ENCODE measurements at places on chromosomes 16 and 17.

- DNase-seq: no peak
Observed at GRCh38 chr17:81992306-81993102, 15.1 kb downstream of the ASPSCR1 start.

- peak; percentile 76 for DNase-seq
Observed at GRCh38 chr17:45852535-45853297, 8.0 kb downstream of the SPPL2C start.

DNA sequence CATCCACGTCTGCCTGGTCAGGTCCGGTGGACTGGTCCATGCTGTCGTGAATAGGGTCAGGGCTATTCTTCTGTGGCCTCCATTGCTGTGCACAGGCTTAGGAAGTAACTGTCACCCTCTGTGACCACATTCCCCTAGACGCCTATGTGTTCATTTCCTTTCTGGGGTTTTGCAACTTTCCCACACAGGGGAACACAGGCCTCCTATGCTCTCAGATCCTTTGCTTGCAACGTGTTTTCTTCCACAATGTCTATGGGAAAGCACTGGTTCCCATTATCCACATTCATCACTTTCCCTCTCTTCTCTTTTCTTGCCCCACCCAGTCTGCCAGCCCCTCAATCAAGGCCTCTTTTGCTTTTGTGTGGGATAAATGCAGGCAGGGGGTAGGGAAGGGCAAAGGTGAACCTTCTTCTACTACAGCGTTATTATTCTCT lies 43.2 kb upstream of the DNAJA2 start:
- no peak for DNase-seq

- DNase-seq: peak; percentile 41
Observed at GRCh38 chr16:929227-930073, 41.3 kb downstream of the LMF1 start.

- no peak for DNase-seq
Observed at GRCh38 chr16:89014403-89015230, 37.6 kb upstream of the CBFA2T3 start.

- DNase-seq: no peak
Observed at GRCh38 chr16:53704445-53704813, 473 bp downstream of the FTO start.

GRCh38 chr17:59637611-59638310 lies 18.1 kb downstream of the CLTC start:
- DNase-seq: no peak

- peak; percentile 68 for DNase-seq
Observed at GRCh38 chr17:73782641-73783381, 138.6 kb upstream of the SDK2 start.

DNA sequence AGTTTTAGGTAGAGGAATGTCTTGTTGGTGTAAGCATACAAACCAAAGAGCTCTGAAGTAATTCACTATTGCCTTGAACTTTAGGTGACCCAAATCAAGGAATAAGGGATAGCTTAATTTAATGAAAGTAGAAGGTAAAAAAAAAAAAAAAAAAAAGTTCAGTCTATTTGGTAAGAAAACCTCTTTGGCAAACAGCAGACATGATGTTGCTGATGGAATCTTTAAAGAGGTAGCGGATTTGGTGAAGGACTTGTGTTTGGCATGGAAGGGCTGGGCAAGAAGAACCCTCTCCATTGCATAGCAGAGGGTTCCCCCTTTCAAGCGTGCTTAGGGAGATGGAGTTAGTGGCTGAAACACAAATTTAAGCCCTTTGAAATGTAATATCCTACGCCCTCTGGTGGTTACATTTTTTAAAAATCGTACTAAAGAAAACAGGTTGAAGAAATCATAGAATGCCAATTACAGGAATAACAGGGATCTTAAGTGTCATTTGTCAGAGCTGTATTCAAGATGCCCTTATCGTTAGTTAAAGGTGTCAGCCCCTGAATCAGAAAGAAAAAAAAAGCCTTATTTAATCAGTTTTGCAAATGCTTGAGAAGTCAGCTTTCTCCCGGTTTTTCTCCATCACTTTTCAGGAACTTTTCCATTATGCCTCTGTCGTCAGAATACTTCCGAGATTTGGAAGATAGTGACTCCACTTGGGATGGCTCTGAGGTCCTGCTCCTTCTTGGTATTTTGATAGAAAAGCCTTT lies 383.1 kb downstream of the KCNJ2 start:
- no peak for DNase-seq

- no peak for DNase-seq
Observed at GRCh38 chr17:31085563-31085962, 9.2 kb upstream of the NF1 start.

DNA sequence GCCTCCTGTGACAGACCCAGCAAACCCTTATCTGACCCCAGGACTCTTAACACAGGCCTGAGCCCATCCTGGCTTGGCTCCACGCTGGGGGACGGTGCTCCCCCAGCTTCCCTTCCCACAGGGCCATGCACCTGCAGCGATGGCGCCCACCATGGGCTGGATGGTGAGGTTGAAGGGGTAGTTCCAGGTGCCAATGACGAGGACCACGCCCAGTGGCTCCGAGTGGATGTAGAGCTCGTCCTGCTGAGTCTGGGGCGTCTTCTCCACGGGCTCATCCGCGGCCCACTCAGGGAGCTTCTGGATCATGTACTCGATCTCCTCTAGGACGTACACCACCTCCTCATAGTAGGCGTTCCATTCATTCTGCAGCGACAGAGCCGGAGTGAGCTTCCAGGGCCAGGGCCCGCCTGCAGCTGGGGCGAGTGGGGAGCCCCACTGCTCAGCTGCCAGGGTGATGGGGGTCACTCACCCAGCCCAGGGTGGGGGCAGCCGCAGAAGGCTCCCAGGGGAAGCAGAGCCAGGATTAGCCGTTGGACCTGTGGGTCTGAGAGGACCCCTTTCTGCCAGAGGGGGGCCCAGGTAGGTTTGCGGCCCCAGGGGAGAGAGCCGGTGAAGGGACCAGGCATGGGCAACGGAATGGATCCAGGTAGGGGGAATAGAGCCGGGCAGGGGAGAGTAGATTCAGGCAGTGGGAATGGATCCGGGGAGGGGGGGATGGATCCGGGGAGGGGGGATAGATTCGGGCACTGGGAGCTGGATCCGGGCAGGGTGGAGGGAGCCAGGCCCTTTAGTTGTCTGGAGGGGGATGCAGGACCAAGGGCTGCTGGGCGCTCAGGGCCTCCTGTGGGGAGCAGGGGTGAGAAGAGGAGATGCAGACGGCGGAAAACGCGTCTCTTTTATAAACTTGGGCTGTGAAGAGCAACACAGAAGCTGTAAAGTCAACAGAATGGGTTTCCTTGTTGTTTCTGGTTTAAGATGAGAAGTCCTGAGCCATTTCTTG lies 4.7 kb downstream of the ALDH3A1 start:
- DNase-seq: no peak

GRCh38 chr16:6645768-6646568 lies 686.7 kb upstream of the RBFOX1 start:
- DNase-seq: no peak

DNA sequence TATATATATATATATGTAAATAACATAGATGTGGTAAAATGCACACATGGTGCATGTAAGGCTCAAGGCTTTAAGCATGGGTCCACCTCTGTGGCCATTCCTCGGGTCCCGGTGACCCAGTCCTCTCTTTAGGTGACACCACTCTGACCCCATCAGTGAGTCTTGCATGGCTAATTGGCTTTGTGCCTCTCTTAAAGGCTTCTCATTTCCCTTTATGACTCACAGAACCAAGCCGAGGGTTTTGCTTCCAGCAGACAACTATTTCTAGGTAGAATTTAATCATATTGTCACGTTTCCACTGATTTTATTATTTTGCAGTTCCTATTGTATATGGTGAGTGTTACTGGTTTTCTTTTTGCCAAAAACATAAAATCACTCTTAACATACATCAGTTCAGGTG lies 59.7 kb downstream of the PLCG2 start:
- no peak for DNase-seq

DNA sequence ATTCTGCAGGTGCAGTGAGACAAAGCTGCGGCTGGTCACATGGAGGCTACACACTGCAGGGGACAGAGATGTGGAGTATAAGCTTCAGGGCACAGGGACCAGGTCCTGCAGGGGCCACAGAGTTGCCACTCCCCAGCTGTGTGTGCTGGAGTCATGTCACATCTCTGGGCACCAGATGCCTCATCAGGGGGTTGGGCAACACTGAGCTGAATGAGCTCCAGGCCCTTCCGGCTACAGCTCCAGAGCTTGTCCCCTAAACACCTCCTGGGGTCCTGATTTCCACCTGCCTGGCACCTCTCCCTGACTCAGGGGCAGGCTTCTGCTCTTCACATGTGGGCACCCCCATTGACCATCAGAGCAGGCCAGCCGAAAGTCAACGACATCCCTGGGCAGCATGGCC lies 32.5 kb downstream of the SPHK1 start:
- DNase-seq: no peak

DNA sequence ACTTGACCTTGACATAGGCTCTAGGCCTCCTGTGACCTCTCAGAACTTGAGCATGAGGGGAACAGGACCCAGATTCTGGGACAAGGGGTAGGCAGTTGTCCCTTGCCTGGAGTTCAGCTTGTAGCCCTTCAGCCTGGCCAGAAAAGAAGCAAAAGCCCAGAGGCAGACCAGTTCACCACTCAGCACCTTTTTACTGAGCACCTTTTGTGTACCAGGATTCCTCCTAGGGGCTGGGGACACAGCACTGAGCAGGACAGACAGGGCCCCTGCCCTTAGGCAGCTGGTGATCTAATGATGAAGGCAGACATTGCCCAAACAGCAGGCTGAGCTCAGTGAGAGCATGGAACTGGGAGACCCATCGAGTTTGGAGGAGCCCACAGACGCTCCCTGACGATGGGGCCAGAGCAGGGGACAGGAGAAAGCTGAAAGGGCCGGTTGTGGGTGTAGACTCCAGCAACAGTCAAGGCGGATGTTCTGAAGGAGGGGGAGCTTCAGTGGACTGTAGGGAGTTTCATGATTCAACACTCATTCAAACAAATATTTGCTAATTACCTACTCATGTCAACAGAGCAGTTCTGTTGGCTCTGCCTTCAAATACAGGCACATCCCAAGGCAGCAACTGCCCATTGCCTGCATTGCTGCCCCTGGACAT lies 32.0 kb downstream of the SBK1 start:
- DNase-seq: no peak

GRCh38 chr16:81500833-81501521 lies 56.4 kb downstream of the CMIP start:
- DNase-seq: no peak

- no peak for DNase-seq
Observed at GRCh38 chr16:83975590-83976260, 7.7 kb downstream of the NECAB2 start.

DNA sequence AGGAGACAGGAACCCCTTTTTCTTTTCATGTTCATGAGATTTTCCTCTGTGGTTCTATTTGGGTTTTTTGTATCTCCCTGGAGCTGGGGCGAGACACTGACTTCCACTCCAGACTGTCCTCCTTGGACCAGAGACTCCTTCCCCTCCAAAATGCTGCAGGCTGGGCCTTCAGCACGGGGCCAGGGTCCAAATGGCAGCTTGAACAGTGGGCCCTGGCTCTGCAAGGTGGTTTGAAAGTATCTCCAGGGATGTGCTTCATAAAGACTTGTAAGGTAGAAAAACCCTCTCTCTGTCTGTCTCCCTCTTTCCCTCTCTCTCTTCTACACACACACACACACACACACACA lies 236.1 kb downstream of the ZNF423 start:
- DNase-seq: no peak

- DNase-seq: no peak
Observed at GRCh38 chr17:5785338-5785737, 201.0 kb upstream of the NLRP1 start.

DNA sequence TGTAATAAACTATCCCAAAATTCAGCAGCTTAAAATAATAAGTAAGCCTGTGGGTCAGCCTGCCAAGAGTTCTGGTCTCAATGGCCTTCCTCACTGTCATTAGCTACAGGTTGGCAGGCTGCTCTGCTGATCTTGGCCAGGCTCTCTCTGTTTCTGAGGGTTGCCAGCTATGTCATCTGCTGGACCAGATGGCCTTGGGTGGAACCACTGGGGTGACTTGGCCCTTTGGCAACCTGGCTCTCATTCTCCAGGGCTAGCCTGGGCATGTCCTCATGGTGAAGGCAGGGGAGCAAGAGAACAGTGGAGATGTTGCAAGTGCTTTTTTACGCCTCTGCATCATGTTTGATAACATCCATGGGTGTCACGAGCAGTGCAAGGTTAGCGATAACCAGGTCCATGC lies 13.9 kb downstream of the ITGAM start:
- no peak for DNase-seq

DNA sequence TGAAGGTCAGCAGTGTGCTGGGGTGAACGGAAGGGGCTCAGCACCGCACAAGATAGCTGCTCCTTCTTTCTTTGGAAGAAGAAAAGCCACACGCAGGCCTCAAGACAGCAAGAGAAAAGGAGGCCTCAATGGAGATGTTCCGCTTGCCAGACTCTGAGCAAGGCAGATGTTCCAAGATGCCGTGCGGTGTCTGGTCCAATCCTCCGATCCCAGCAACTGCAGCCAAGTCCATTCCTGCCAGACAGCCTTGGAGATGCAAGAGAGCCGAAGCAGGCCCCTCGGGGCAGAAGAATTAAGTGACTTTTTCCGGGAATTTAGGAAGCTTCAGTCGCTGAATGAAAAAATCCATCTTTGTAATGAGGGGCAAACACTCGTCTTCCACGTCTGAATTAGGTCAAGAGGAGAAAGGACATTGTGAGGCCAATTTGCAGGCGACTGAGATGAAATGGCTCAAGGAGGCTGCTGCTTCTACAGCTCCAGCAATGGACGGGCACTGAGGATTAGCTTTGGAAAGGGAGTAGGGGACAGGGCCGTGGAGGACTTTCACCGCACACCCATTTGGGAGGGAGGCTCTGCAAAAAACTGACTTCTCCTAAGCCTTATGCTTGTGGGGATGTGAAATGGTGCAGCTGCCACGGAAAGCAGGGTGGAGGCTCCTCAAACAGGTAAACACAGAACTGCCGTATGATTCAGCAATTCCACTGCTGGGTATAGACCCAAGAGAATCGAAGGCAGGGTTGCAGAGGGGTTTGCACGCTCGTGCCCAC lies 44.7 kb downstream of the RPH3AL start:
- DNase-seq: no peak

GRCh38 chr16:67194260-67194659 lies 2.3 kb downstream of the E2F4 start:
- DNase-seq: no peak

- DNase-seq: no peak
Observed at GRCh38 chr16:89606006-89606405, 7.4 kb upstream of the DPEP1 start.

DNA sequence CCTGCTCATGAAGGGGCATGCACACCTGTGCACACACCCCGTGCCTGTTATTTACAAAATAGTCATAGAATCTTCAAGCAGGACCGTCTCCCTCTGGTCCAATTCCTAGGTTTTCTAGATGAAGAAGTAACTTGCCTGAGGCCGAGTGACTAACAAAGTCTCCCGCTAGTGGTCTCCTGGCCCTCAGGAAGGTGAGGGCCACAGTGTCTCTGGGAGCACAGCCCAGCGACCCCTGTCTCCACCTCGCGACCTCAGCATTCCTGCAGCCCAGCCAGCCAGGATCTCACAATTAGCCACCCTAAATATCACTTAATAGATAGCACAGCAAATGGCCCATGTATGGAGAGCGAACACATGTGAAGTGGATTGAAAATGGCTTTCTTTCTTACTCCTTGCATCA lies 30.5 kb upstream of the CACNG1 start:
- DNase-seq: no peak

- no peak for DNase-seq
Observed at GRCh38 chr17:58468944-58469343, 19.3 kb downstream of the HSF5 start.
